Activated CD8-positive, alpha-beta memory T cell treated with anti-CD3 and anti-CD28 coated beads for 24 hours (primary cell): ENCODE measurements at places on chromosomes 5 and 9.

DNA sequence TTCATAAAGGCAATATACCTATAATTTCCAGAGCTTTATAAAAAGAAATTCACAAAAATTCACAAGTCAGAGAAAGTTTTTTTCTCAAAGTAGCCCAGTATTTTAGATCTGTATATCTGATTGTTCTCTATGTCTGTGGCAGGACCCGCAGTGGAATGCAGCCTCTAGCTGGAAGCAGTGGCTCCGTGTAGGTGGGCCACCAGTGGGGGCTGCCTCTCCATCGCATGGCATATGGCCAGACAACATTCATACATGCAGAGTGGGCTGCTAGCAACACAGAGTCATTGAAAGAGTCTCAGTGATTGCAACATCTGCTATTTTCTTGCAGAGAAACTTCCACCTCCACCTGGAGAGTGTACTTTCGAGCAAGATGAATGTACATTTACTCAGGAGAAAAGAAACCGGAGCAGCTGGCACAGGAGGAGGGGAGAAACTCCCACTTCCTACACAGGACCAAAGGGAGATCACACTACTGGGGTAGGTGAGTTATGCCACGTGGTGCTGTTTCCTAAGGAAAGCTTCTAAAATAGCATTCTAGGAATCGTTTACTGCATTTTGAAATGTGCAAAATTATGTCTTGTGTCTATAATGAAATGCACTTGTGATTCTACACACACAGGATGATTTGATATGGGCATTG lies 88.5 kb upstream of the SMC5 start:
- no peak for DNase-seq

DNA sequence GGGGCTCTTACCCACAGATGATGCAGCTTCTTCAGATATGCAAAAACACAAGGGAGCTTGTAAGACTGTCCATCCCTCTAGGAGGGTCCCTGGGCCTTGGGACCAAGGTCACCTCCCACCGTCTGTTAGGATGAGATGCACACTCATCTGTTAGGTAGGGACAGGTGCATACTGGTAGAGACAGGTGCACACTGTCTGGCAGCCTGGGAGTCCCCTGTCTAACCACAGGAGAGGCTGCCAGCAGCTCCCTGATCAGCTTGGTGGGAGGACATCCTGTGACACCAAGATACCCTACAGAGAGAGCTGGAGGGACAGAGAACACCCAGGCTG lies 13.2 kb downstream of the TSPAN17 start:
- no peak for DNase-seq

GRCh38 chr5:135826994-135827671 lies 7.3 kb upstream of the SLC25A48 start:
- DNase-seq: peak; percentile 38

- no peak for DNase-seq
These were observed 34.3 kb downstream of the DNAH5 start for GRCh38 chr5:13910201-13910600.

DNA sequence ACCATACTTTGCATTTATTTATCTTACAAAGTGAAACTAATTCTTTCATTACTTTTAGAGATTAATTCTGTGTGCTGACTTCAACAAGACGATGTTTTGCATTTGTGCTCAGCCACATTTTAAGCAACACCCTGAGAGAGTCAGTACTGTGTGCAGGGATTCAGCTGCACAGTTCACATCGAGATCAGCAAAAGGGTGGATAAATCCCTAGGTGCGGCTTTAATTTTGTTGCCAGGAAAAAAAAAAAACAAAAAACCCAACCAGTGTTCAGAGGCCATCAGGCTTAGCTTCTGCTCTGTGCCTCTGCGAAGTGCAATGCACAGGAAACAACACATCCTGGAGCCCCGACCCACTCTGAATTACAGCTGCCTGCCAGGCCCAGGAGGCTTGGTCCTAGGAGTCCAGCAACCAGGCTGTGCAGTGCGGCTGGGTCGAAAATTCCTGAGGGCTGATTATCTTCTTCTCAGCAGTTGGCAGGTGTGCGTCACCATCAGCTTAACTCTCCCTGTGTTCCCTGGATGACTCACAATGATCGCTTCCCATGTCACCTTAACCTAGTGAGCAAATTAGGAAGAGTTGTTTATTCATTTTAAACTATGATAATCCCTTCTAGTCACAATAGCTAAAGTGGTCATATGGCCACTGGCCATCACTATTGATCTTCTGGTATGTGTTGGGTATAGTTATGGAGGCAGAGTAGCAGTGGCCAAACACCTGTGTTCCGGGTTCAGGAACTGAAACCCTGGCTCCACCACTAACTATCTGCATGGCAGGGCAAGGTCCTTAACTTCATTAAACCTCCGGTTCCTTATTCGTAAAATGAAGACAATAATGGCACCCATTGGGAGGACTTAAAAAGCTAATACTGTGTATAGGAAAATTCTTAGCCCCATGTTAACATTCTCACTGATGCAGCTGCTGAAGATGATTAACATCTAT lies 31.2 kb upstream of the NDUFB6 start:
- DNase-seq: no peak

GRCh38 chr5:81786496-81786895 lies 35.6 kb upstream of the SSBP2 start:
- DNase-seq: no peak
